ENCODE measurements at places on chromosomes 4 and X.

- DNase-seq, result no peak
These were observed 64.0 kb downstream of the HHIP start for GRCh38 chr4:144709793-144710525.

GRCh38 chr4:146255874-146256273 lies 41.5 kb downstream of the REELD1 start:
- DNase-seq, result no peak

DNA sequence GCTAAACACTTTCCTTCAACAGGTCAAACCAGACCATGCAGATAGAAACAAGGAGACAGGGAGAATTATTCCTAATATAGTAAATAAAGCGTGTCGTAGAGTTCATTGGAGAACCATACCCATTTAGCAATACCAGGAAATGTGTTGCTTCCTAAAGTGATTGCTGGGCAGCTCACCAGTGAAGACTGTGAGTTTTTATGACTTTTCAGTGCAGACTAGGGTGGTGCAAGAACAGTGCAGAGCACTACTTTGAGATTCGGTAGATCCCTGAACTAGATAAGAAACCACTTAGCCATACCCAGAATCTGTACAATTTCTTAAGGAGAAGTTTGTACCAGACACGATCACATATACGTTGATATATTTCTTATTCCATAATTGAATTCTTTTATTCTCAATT lies 87.4 kb downstream of the EMCN start:
- DNase-seq, result no peak

- peak; percentile 74 for DNase-seq
These were observed 455.7 kb downstream of the BCOR start for GRCh38 chrX:39642071-39642470.

- no peak for DNase-seq
These were observed 46.2 kb downstream of the GPC4 start for GRCh38 chrX:133369065-133369464.

DNA sequence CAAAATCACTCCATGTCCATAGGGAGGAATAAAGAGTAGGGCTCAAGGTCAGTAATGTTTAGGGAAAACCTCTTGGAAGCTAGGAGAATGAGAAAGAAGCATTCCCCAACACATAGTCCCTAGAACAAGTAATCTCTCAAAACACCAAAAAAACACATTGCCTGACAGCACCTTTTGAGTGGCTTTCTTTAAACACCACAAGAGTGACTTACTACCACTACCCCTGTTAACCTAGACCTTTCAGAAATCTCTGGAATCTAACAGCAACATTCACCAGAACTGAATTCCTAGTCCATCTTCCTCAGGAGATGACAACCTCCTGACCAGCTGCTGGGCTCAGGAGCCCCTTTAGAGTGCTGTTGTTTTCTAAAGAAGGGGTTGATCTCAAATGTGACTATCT lies 142.2 kb downstream of the SOWAHB start:
- DNase-seq, result no peak

DNA sequence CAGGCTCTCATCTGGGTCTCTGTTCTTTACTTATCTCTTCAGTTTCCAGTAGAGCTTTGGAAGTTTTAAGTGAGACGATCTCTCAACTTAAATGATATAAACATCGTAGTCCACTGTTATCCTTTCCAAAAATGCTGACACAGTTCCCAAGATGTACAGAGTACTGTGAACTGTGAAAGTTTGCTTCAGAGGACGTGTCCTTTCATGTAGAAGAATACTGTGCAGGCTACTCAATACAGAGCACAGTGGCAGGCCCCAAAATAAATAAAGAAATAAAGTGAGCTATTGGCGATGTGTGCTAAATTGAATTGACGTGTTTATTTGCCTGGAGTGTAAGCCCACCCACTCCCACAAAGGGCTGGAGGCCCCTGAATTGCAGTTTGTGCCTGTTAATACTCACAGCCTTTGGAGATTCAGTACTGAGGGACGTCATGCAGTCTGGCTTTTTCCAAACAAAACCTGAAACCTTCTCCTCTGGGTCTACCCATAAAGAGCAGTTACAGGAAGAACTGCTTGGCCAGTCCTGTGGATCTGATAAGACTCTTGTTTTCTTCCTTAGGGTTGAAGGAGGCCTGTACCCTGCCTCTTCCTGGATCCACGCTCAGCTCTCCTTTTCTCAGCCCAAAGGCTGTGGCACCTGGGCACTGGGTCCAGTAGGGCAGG lies 66.1 kb downstream of the SOWAHB start:
- DNase-seq, result no peak

DNA sequence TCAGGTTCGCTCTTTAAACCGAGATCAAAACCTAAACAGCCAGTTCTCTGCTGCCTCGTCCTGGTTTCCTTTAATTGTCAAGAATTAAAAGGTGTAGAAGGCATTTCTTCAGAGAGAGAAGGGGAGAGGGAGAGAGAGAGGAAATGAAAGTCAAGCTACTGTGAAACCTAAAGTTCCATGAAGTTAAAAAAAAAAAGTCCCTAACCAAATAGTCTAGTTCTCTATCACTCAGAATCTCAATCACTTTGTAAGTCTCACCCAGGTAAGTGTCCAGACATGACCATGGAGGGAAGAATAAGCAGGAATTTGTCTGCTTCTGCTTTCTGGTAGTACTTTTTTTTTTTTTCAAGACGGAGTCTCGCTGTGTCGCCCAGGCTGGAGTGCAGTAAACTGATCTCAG lies 18.8 kb upstream of the SMIM14 start:
- DNase-seq, result no peak

GRCh38 chrX:7720519-7720918 lies 122.5 kb upstream of the VCX start:
- DNase-seq, result no peak

- DNase-seq, result no peak
These were observed 151.5 kb downstream of the AFAP1 start for GRCh38 chr4:7788193-7788592.

DNA sequence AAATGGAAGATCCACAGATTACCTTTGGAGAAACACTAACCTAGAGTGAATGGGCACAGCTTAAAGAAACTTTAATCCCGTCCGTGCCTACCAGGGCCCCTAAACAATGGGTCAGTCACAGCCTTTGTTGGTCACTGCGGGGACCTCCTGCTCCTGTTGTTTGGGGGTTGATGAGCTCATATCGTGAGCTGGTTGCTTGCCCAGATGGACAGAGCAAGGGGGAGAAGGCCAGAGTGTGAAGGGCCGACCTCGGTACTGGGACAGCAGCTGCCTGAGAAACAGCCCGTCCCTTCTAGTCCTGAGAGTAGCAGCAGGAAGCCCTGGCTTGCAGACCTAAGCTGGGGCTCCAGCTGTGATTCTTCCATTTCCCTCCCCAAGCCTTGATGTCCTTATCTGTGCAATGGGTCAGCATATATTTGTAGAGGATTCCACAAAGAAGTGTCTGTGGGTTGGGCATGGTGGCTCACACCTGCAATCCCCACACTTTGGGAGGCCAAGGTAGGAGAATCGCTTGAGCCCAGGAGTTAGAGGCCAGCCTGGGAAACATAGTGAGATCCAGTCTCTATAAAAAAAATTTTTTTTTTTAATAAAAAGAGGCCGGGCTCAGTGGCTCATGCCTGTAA lies 69.6 kb upstream of the SLC34A2 start:
- DNase-seq, result no peak

DNA sequence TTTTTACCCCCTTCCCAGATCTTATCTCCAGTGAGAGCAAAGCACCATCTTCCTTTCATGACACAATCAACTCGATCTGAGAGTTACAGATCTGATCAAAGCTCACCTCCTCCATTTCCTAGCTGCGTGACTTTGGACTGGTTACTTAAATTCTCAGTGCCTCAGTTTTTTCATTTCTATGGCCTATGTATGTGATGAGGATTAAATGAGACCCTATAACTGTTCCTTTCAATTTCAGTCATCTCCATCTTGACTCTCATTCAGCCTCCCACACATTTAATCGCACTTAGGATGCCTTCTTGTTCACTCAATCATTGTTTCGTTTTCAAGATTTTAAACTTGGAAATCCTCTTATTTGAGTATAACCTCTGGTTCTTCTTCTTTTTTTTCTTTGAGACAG lies 20.1 kb upstream of the CXCR3 start:
- DNase-seq, result no peak

DNA sequence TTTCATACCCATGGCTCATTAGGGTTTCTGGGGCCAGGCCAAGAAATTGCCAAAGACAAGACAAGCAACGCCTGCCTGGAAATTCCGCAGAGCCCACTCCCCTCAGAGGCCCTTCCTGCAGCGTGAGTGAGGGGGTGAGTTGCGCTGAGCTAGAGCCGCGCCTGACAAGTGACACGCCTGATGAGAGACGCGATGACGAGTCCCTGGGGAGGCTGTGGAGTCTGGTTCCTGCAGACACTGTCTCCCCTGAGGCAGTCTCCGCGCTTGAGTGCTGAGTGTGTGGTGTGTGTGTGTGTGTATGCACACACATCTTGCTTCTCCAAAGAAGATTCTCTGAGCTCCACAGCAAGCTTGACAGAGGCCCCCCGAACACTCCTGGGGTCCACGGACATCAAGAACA lies 269.8 kb downstream of the BCOR start:
- DNase-seq, result peak; percentile 36

DNA sequence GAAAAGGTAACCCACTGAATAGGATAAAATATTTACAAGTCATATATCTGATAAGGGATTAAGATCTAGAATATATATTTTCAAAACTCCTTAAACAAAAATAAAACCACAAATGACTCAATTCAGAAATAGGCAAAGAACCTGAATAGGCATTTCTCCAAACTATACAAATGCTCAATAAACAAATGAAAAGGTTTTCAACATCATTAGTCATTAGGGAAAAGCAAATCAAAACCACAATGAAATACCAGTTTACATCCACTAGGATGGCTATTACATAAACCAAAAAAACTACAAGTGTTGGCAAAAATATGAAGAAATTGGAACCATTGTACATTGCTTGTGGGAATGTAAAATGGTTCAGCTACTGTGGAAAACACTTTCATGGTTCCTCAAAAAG lies 167.0 kb upstream of the GALNT7 start:
- DNase-seq, result no peak

GRCh38 chrX:134647477-134647877 lies 10.8 kb downstream of the PLAC1 start:
- no peak for DNase-seq

DNA sequence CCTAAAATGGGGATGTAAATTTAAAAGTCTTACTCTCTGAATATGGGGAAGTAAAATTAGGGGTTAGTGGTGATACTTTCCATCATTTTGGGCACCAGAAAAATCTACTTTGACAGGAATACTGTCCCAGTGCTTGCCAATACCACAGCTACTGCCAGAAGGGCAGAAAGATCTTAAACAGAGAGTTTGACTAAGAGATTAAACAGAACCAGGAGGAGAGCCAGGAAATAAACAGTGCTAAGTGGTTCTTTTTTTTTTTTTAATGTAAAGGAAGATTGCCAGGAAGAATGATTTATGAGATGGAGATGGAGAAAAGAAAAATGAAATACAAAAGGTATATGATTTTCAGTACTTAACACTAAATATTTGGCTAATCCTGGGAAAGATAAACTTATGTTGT lies 126.8 kb downstream of the RTL3 start:
- no peak for DNase-seq

DNA sequence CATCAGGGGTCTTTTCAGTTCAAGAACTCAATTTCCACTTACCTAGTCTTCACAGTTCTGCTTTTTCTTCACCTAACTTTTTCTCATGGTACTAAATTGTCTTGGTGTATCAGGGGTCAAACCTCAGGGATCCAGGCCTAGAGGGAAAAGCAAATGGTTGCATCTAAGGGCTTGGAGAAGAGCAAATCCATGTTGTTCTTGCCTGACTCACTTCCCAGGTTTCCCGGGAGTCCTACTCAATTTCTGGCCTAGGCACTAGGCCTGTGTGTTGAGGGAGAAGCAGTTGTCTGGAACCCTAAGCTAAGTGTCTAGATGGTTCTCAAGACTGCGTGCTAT lies 191.9 kb upstream of the STK26 start:
- no peak for DNase-seq

DNA sequence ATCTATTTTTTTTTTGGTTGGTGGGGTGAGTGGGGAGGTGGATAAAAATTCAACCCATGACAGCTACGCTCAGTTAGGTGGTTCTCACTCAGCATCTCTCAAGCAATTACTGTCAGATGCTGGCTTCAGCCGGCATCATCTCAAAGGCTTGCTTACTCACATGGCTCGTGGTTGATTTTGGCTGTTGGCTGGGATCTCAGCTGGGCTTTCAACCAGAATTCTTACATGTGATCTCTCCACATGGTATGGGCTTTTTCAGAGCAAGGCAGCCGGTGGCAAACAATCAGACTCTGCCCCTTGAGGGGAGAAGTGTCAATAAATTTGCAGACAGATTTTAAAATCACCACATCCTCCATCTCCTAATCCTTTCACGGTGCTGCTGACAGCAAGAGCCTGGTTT lies 47.2 kb downstream of the SLC34A2 start:
- no peak for DNase-seq

DNA sequence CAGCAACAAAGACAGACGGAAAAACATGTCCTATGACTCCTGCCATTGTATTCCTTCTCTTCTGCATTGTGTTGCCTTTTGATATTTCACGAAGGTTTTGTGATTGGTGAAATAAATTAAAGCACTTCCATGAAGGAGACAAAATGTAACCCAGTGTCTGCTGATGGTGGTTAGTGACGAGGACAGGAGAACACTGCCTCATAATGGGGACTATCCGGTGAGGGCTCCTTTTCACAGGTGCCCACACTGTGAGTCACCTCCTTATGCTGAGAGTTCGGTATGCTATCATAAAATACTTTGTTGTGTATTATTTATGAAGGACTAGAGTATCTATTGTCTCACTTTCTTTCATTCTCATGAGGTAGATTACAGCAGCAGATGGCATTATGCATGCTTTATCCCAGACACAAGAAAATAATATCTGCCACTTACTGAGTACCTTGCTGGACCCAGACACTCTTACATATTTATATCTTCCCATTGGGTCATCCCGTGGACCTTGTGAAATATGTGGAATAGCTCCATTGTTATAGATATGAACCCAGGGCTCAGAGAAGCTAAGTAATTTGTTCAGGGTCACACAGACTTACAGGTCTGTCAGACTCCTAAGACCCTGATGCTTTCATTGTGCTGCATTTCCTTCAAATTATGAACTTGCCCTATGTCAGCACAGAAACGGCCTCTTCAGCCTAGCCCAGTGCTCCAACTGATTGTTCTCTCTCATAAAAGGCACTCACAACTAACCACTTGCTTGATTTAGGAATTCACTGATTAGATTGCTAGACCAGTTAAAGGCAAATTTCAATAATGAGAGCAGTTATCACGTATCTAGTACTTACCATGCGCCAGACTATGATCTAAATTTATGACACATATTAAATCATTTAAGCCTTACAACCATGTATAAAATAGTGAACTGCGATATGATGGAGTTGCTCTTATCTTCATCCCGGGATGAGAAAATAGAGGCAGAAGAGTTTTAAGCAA lies 31.2 kb downstream of the PLS3 start:
- no peak for DNase-seq

GRCh38 chrX:83416273-83416672 lies 91.8 kb upstream of the POU3F4 start:
- peak; percentile 35 for DNase-seq

DNA sequence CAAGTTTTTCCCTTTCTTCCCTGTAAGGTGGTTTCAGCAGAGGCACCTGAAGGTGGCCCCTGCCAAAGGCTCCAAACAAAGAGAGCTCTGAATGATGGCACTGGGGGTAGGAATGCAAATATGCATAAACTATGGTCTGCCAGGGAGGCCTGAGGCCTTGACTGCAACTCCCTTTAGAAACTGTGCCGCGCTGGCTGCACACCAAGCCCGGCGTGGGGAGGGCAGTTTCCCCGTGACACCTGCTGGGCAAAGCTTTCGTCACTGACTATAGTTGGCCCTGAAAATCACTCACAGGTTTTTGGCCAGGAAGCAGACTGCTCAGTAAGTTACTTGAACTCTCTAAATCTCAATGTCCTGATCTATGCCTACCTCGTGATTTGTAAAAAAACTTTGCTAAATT lies 97.8 kb upstream of the ATOH1 start:
- no peak for DNase-seq

GRCh38 chrX:39896951-39897740 lies 200.6 kb downstream of the BCOR start:
- DNase-seq, result no peak
